Hair follicle dermal papilla cell (primary cell): ENCODE measurements at places on chromosomes 3 and 15. TPM values are rescaled to one million over a fixed set of nuclear protein-coding genes. Genes with fewer than 3 reads are reported as not detected.

The EPHB1 gene
- 0.49 and 1.5 TPM in 2 replicates for total RNA-seq

The ASB14 gene
- not detected in 2 replicates for total RNA-seq

The BNIP2 gene
- 124 and 138 TPM in 2 replicates for total RNA-seq

The TMEM207 gene
- not detected in 2 replicates for total RNA-seq

The MUSTN1 gene
- not detected in 2 replicates for total RNA-seq

The ARGFX gene
- total RNA-seq, result not detected in 2 replicates

The UPK1B gene
- not detected in 2 replicates for total RNA-seq

The DALRD3 gene
- total RNA-seq, result 52.3 and 52.6 TPM in 2 replicates

The SPRED1 gene
- 60.5 and 106 TPM in 2 replicates for total RNA-seq

The PP2D1 gene
- not detected in 2 replicates for total RNA-seq

The FBLN2 gene
- total RNA-seq, result 493 and 624 TPM in 2 replicates

The ATP10A gene
- total RNA-seq, result 13.1 and 22.6 TPM in 2 replicates

The RARRES1 gene
- total RNA-seq, result 0.61 and 0.65 TPM in 2 replicates

The TIGIT gene
- total RNA-seq, result not detected in 2 replicates

The CCDC66 gene
- 23.5 and 23.8 TPM in 2 replicates for total RNA-seq

The SLC35G2 gene
- total RNA-seq, result 9.8 and 14.4 TPM in 2 replicates

The GOLGA6L10 gene
- 0.36 and 0.65 TPM in 2 replicates for total RNA-seq

The VGLL3 gene
- total RNA-seq, result 495 and 584 TPM in 2 replicates

The CSPG4 gene
- total RNA-seq, result 181 and 183 TPM in 2 replicates

The MAGI1 gene
- total RNA-seq, result 63.4 and 66.9 TPM in 2 replicates
